ENCODE measurements at places on chromosomes 3 and 15.

GRCh38 chr15:101057841-101058407 lies 138.8 kb downstream of the LRRK1 start:
- DNase-seq, result no peak

DNA sequence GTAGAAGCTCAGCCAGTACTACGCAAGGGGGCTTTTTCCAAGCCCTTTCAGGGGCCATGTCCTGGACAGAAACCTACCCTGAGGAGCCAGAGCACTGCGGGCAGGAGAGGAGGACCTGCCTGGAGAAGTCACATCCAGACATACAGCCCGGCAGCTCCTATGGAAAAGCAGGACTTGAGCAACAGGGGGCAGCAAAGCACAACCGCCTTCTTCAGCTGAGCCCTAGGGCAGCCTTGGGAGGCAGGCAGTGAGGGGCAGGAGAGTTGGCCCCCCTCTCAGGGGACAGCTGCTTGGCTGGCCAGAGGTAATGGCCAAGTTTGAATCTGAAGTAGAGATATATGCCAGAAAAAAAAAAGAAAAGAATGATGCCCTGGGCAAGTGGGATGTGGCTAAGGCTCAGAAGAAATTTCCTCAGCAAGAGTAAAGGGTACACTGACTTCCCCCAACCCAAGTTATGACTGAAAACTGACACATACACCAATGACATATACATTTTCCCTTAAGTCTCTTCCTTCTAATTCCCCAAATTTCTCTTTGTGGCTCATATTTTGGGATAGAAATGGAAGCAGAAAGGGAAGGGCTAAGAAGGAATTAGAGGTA lies 56.9 kb downstream of the CYP19A1 start:
- peak; percentile 72 for DNase-seq

GRCh38 chr3:33592999-33593398 lies 125.1 kb downstream of the CLASP2 start:
- DNase-seq, result no peak

GRCh38 chr15:70526221-70526973 lies 237.0 kb downstream of the UACA start:
- peak; percentile 98 for DNase-seq

DNA sequence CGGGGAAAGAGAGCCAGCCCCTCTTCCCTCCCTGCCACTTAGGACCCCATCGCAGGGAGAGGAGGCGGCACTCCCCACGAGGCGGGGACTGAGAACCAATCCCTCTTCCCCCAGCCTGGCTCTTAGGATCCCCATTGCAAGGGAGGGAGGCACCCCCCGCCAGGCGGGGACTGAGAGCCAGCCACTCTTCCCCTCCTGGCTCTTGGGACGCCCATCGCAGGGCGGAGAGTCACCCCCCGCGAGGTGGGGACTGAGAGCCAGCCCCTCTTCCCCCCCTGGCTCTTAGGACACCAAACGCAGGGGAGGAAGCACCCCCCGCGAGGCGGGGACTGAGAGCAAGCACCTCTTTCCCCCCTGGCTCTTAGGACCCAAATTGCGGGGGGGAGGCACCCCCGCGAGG lies 34.2 kb upstream of the SSUH2 start:
- DNase-seq, result no peak

DNA sequence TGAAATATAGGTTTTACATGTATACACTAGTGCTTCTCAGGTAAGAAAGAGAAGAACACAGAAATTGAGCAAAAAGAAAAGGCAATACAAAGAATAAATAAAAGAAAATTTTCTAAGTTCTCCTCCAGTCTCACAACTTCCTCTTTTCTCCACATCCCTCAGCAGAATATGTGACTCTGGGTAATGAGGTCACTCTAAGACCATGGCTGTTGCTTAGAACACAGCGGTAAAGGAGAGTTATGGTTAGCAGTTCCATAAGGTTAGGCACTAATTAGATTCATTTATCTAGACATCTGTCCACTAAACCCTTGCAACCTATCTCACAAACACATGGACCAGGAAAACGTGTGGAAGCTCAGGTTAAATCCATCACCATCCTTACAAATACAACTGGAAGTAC lies 47.9 kb downstream of the IGSF11 start:
- no peak for DNase-seq

- no peak for DNase-seq
These were observed 969 bp upstream of the DNAJC19 start for GRCh38 chr3:180990505-180990904.

DNA sequence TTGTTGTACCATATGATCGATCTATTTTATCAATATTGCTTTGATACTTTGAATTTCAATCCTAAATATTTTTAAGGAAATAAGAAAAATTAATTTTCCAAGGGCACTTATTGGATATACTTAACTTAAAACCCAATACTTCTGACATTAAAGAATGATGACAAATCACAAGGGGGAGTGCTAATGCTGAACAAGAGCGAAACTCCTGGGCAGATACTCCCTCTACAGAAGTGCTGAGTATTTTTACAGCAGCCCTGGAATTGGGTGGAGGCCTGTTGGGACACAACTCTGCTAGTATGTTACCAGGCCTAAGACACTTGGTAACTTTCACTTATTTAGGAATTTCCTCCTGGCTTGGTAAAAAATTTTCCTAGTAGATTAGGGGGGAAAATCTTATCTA lies 46.2 kb downstream of the DENND6A start:
- DNase-seq, result no peak

DNA sequence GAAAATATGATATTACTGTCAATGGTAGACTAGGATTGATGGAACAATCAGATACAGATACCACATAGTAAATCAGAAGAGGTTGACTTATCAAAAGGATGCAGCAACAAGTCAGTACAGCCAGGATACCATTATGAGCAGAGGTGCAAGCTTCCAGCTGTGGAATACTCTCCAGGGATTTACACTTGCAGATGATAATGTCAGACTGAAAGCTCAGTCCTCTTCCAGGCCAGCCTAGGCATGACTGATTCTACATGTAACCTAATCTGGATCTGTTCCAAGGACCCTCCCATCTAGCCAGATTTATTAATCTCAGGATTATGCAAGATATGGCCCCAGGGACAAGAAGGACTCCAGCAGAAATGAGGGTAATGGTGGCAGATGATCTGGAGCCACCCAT lies 8.2 kb downstream of the FILIP1L start:
- peak; percentile 94 for DNase-seq

DNA sequence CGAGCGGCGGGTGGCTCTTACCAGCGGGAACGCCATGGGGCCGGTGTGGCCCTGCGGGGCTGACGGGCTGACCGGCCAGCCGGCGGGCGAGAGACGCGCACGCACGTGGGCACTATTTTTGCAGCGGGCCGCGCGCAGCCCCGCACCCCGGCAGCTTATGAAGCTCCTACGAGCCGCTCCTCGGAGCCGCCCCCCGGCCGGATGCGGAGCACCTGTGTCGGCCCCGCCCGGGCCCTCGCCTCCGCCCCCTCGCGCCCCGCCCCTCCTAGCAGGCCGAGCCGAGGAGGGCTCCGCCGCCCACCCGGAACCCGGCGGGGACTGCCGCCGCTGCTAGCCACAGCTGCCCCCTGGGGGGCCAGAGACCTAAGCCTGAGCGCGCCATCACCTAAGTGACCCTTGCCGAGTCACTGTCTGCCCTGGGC lies 683 bp upstream of the CPEB1 start:
- peak; percentile 23 for DNase-seq

DNA sequence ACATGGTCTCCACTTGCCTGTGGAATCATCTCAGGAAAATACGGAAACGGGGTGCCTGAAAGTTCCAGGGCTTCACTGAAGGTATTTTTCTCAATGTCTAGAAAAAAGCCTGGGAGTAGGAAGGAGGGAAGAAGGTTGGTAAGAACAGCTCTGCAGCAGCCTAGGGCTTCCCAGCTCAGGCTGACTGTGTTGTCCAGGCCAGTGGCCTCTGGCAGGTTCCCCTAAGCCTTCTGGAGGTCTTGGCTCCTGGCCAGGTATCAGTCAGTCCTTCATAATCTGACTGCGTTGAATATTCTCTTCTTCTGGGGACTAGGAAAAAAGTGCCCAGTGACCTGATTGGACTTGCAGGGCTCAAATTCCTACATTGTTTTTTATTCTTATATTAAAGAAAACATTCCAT lies 38.6 kb downstream of the SSR3 start:
- peak; percentile 12 for DNase-seq

Measured in NCI-H69 (cell line).